AG04450 (cell line): ENCODE measurements at places on chromosomes 5 and 9.
A peak's percentile ranks its signal among the peaks of the same experiment; 100 is the strongest.

- DNase-seq, result no peak
These were observed 184.5 kb downstream of the GNAQ start for GRCh38 chr9:77847059-77847499.

- DNase-seq, result no peak
These were observed 40.5 kb upstream of the MYO10 start for GRCh38 chr5:16976625-16977008.

GRCh38 chr9:6270896-6271295 lies 55.3 kb downstream of the IL33 start:
- DNase-seq, result no peak

DNA sequence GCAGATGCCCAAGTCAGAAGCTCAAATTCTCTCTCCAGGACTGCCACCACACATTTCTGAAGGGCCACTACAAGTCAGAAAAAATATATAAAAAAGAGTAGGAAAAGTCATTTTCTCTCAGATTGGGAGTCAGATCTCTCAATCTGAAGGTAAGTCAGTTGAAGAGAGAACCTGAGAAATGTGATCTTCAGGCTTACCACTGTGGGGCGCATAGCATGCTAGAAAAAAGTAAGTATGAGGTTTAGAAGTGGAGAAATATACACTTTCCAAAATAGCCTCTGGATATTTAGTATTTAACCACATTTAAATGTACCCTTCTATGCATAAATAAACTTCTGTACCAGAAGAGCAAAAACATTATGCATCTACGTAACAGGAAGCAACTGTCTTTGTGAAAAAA lies 800.7 kb upstream of the CTNND2 start:
- no peak for DNase-seq

- no peak for DNase-seq
These were observed 1.3 kb upstream of the CDHR2 start for GRCh38 chr5:176547802-176548201.

DNA sequence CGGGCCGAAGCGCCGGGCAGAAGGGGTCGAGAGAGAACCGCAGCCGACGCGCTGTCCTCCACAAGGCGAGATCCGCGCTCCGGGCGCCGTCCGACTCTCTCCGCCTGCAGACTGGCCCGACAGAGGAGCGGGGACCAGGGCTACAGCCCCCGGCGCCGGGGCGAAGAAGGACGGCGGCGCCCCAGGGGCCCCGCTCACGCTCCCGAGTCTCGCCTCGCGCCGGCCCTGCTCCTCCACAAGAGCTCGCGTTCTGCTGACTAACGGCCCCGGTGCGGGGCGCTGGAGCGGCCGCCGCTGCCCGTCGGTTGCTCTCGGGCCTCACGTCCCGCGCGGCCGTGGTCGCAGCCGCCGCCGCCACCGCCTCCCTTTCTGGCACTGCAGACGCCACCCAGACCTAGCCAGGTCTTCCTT lies 338 bp downstream of the ABHD17B start:
- DNase-seq, result no peak

DNA sequence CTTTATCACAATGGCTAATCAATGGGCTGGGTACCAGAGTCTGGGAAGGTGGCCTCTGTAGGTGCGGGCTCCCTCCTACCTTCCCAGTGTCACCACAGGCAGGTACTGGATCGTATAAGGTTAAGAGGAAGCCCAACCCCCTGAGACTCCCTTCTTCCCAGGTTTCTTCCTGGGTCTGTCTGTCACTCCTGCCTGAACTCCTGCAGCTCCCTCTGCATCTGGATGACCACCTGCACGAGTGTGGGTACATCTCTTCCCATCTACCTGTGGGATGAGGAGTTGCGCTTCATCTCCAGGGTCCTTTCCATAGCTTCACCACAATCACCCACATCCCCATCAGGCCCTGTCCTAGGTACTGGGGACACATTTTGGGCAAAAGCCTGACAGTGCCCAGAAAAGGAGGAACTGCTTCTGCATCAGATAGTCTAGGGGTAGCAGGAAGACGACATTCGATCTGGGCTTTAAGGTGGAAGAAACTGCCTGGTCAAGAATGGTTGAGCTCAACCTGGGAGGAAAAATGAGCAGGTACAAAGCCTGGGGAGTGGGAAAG lies 112.2 kb upstream of the ALDH1B1 start:
- no peak for DNase-seq

DNA sequence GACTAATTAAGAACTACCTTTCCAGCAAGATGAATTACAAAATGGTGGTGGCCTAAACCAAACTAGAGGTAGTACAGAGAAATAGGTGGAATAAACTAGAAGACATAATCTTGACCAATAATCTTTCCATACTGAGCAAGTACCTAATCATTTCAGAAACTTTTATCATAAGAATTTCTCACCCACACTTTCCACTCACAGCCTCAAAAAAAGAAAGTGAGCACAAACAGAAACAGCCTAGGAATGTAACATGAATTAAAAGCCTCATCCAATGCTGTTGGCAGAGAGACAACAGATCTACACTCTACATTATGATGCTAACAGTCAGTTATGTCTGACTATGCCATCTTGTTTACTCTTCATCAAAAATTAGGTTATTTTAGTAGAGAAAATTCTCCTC lies 1.3 kb downstream of the RNF38 start:
- DNase-seq, result no peak

GRCh38 chr9:136613824-136614371 lies 48.8 kb upstream of the EGFL7 start:
- no peak for DNase-seq

DNA sequence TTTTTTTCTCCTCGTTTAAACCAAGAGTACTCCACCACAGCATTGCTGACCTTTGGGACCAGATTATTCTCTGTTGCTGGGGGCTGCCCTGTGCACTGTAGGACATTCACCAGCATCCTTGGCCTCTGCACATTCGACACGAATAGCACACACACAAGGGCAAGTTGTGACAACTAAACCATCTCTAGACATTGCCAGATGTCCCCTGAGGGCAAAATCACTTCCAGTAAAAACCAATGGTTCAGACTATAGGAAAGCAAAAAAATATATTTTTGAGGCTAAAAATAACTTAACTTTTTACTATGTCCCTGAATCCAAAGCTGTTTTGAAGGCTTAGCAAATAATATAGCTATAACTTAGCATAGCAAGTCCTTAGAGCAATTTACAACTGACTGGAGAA lies 65.9 kb downstream of the SEMA5A start:
- no peak for DNase-seq

DNA sequence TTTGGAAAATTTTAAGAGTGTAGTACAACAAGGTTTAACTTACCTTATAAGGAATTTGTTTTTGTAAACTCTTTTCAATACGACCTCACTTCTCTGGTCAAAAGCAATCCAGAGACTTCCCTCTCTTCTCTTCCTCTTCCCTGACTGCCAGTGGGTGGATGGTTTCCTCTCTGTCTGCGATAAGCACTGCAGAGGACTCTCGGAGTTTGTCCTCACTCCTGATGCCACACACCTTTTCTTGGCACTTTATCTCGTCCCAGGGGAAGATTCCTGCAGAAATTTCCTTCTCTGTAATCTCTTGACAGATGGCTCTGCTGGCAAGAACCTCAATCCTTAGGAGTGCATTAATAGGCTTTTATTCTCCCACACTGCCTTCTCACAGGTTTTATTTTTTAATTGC lies 641.6 kb downstream of the NR2F1-AS1 start:
- DNase-seq, result no peak

GRCh38 chr5:10499066-10499465 lies 57.4 kb downstream of the ROPN1L start:
- DNase-seq, result no peak

DNA sequence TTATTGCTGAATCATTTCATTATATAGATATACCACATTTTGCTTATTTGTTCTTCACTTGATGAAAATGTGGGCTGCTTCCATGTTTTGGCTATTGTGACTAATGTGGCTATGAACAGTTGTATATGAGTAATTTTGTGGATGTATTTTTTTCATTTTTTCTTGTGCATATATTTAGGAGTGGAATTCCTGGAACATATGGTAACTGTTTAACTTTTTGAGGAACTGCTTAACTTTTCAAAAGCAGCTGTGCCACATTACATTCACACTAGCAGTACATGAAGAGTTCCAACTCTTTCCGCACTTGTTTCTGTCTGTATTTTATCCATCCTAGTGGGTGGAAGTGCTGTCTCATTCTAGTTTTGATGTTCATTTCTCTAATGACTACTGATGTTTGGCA lies 67.8 kb downstream of the JAK2 start:
- DNase-seq, result peak; percentile 64

- no peak for DNase-seq
These were observed 205.5 kb downstream of the PAX5 start for GRCh38 chr9:36828611-36829013.
